CD4-positive, alpha-beta T cell (primary cell): ENCODE measurements at places on chromosomes 11 and 22. TPM values are rescaled to one million over a fixed set of nuclear protein-coding genes. Genes with fewer than 3 reads are reported as not detected.

DNA sequence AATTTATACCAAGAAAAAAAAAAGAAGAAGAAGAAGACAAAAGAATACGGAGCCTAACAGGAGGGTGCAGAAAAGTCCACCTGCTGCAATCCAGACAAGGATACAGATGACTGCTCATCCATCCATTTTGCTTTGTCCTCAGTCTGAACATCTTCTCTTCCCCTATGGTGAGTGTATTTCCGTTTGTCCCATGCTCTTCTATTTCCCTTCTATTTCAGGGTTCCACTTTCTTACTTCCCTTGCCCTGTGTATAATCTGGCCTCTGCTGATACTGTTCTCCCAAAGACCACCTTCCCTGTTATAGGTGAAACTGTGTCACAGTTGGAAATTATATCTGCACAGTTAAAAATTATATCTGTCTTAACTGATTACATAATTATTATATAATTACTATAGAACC is 48.7 kb upstream of the USP47 start:
- DNase-seq: no peak

GRCh38 chr11:93059117-93059957 is 89.9 kb downstream of the MTNR1B start:
- DNase-seq: no peak

DNA sequence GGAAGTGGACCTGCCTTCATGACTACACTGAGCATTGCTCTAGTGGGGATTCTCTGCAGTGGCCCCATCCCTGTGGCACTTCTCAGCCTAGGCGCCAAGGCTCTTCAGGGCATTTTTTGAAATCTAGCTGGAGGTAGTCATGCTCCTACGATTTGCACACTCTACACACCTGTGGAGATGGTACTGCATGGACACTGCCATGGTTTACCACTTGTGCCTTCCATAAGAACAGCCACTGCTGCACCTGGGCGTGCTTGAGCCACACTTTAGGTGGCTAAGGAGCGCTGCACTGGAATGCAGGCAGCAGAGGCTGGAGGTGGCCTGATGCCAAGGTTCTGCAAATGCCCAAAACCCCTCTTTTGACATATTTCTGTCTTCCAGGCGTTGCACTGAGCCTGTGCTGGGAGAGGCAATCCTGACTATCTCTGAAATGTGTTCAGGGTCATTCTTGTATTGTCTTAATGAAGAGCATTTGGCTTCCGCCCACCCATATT is 24.3 kb downstream of the IZUMO1R start:
- no peak for DNase-seq

- DNase-seq: no peak
Observed at GRCh38 chr22:35155403-35156025, 89.6 kb downstream of the ISX start.

- no peak for DNase-seq
Observed at GRCh38 chr22:45169591-45170466, 6.1 kb downstream of the NUP50 start.

INSC gene
- total RNA-seq: not detected
